ENCODE measurements at places on chromosomes 3 and 15.
A peak's percentile ranks its signal among the peaks of the same experiment; 100 is the strongest.

DNA sequence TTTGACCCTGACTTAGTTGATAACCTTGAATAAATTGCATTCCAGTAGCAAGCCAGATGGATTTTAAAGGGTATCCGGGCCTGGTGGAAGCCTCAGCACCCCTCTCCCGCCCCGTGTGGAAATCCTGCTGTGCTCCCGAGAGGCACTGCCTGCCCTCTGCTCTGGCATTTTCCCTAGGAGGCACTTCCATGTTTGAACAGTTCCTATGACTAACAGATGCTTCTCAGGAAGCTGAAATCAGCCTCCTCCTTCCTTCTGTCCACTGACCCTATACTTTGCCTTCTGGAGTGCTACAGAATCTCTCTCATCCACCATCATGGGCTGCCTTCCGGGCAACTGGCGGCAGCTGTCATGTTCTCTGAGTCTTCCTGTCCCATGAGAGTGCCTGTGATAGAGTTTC, 90.8 kb downstream of the GABRG3 start:
- DNase-seq, result no peak

DNA sequence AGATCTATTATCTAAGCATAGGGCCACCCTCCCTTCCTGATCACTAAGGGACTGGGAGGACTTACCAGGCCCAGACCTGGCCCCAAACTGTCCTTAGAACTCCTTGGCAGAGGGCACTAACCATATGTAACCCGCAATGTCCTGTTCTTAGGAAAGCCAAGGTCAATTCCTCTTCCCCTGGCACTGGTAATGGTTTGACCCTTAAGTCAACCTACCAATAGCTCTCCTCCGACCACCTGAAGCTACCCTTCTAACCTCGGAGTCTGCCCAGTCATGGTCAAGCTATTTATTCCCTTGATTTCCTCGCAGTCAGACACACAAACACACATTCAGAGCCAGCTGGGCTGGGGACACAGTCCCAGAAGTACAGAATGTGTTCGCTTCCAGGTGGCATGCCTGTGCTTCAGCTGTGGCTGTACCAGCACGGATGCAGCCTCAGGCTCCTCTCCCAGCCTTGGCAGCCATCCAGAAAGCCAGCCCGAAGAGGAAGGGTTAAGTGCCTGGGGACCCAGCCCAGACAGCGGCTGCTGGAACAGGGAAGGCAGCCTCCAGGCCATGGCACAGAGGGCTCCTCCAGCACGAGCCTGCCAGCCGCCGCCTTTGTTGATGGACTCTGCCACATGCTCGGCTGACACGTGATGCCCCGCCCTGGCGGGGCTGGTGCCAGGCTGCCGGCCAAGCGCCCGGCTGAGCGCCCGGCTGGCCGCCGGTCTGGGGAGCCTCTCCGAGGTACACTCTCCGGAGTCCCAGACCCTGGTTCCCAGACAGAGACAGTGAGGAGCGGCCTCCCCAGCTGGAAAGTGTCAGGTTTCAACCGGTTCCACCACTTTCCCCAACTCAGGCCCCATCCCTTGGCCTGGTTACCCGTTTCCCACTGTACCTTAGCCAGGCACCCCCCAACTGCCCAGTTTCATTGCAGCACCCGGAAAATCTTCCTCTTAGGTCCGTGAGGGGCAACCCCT, 5.5 kb downstream of the BMF start:
- DNase-seq, result peak; percentile 73

DNA sequence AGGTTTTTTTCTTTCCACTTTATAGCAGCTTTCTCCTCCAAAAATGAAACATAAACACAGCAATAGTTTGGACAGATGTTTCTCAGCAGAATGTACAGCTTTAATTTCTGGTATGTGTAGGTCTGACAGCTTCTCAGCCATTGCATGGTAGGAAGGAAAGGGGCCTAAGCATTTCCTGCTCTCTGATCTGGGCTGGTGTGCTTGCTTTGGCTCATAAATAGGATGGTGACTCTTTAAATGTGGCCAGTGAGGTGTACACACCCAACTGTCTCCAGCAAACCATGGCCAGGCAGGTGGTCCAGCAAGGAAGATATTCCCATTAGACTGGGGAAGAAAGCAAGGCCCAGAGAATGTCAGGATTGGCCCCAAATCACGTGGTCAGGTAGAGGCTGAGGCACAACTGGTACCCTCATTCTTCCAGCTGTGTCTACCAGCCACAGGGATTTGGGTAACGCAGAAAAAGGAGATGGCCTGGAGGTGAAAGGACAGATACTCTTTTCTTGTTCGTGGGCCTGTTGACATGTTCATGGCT, 52.1 kb downstream of the ITGA11 start:
- no peak for DNase-seq

DNA sequence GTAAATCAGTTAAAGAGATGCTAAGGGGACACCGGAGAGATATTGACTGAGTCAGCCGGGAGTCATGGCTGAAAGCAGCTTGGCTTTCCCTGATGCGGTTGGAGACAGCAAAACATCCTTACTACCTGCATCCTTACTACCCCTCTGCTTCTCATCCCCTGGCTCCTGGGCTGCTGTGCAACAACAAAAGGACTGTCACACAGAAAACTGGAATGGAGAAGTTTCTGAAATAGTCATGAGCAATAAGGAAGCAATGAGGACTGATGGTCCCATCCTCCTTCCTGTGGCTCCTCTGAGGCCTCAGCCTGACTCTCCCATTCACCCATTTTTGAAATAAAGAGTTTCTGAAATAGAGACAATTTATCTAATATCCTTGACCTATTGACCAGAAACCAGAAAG, 1.1 kb downstream of the HCLS1 start:
- no peak for DNase-seq

GRCh38 chr3:18544146-18544545, 119.0 kb upstream of the SATB1 start:
- DNase-seq, result no peak

DNA sequence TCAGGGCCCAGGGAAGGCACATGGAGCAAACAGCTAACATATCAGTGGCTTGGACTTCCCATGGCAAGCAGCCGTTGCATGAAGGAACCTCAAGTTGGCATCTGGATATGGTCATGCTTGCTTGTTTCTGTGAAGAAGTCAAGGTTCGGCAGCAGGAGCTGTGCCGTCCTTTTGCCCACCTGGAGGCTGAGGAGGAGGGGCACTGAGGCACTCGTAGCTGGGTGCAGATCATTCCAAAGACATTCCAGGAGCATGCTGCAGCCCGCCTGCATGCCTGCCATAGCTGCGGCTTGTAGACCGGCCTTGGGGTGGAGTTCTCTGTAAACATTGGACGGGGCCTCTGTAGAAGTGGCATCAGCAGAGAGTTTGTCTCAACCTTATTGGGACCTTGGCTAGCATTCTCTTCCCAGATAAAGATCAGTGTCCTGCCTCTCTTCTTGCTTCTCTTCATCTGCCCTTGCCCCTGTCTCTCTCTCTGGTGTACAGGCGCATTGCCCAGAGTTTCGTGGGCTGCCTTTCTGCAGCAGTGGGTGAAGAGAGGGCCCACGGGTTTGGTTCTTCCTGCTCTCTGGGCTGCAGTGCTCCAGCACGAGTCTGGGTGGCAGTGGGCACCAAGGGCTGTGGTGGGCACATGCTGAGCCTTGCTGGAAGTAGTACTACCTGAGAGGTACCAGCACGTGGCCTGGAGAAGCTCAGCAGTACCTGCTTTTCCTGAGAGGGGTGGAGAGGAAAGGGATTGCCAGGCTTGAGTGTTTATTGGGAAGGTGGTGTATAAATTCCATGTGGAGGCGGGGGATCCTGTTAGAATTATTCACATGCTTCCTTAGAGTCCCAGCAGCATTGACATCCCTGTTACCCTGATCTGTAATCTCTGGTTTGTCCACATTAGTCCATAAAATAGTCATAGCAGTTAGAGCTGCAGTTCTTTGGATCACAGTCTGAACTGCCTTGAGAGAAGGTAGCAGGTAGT, 49.4 kb downstream of the CHCHD6 start:
- DNase-seq, result no peak

All from RPMI8226 (cell line).